ENCODE measurements at places on chromosomes 16 and 17. TPM values are rescaled to one million over a fixed set of nuclear protein-coding genes. Genes with fewer than 3 reads are reported as not detected.

The AARSD1 gene
- 57.1 TPM for total RNA-seq

DNA sequence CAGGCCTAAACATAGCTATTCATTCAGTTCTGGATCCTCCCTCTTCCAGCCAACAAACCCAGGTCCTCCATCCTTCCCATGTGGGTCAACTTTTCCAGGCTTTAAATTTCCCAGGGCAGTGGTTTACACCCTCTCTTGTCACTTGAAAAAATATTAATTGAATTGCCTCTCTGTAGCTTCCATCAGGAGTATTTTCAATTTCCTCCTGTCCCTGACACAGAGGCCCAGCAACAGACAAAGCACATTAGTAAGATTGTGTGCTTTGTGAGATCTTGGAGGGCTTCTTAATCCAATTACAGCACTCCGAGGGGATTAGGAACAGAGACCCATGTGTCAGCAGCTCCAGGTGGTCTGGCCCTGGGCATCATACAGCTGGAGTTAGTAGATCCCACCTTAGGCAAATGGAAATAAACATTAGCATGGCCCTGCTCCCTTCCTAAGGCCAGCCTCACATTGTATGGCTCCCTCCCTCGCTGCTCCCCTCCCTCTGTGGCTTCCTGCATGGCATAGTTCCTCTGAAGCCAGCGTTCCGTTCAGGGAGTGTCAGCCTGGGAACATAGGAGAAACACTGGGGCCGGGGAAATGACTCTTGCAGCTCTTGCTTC, 132.7 kb upstream of the HSBP1 start:
- no peak for DNase-seq

GRCh38 chr16:84068041-84068440, 25.4 kb upstream of the SLC38A8 start:
- DNase-seq, result no peak

- DNase-seq, result no peak
Observed at GRCh38 chr16:4467916-4468315, 6.5 kb downstream of the NMRAL1 start.

The CDR2 gene
- 19.4 TPM for total RNA-seq

DNA sequence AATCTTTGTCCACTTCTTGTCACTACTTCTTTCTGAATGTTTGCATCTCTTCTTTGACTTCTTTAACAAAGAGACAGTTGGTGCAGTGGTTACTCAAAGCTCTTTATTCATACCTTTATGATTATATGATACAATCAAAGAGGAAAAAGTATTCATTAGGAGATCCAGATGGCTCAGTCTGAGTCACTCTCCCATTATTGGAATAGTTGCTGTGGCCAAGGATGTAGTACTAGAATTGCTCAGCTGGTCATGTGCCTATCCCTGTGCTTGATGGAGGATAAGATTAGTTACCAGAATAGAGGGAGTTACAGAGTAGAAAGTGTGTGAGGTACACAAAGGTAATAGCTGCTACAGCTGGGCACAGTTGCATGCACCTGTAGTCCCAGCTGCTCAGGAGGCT, 18.3 kb downstream of the BCAS3 start:
- DNase-seq, result no peak

- DNase-seq, result no peak
Observed at GRCh38 chr17:19915245-19915978, 47.7 kb upstream of the ULK2 start.

- no peak for DNase-seq
Observed at GRCh38 chr16:375212-375611, 4.9 kb upstream of the MRPL28 start.

DNA sequence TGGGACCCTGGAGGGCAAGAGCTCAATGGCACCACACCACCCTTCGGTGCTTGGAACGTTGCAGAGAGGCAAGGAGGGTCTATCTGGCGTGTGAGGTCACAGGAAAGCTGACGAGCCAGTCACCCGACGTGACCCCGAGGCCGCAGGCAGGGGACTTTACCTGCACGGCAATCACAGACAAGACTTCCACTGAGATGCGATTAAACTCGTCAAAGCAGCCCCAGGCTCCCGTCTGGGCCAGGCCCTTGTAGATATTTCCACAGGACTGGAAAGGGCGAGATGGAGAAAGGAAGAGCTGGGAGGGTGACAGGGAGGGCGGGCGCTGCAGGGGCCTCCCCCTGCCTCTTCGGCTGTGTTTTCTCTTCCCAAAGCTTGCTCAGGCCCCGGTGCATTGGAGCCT, 78.3 kb downstream of the DNAH17 start:
- DNase-seq, result no peak

The MTSS2 gene
- total RNA-seq, result 4.4 TPM

GRCh38 chr16:78543023-78543422, 443.6 kb downstream of the WWOX start:
- DNase-seq, result no peak

The KRT9 gene
- not detected for total RNA-seq

GRCh38 chr16:67481561-67482232, 740 bp upstream of the ATP6V0D1 start:
- peak; percentile 70 for DNase-seq

DNA sequence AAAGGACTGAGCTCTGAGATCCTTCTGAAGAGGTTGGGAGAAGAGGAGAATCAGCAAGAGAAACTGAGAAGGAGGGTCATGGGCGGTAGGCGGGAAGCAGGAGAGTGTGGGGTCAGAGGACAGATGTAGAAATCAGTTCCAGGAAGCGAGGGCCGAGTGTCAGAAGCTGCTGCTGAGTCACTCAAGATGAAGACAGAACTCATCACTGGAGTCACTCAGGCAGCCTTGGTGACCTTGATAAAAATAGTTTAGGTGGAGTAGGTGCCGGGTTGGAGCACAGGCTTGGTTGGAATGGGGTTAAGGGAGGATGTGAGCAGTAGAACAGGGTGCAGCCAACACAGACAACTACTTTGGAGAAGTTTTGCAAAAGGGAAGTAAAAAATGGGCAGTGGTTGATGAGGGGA, 6.1 kb upstream of the ITGAM start:
- DNase-seq, result peak; percentile 20

- DNase-seq, result no peak
Observed at GRCh38 chr16:27727941-27728340, 178.0 kb downstream of the KATNIP start.

DNA sequence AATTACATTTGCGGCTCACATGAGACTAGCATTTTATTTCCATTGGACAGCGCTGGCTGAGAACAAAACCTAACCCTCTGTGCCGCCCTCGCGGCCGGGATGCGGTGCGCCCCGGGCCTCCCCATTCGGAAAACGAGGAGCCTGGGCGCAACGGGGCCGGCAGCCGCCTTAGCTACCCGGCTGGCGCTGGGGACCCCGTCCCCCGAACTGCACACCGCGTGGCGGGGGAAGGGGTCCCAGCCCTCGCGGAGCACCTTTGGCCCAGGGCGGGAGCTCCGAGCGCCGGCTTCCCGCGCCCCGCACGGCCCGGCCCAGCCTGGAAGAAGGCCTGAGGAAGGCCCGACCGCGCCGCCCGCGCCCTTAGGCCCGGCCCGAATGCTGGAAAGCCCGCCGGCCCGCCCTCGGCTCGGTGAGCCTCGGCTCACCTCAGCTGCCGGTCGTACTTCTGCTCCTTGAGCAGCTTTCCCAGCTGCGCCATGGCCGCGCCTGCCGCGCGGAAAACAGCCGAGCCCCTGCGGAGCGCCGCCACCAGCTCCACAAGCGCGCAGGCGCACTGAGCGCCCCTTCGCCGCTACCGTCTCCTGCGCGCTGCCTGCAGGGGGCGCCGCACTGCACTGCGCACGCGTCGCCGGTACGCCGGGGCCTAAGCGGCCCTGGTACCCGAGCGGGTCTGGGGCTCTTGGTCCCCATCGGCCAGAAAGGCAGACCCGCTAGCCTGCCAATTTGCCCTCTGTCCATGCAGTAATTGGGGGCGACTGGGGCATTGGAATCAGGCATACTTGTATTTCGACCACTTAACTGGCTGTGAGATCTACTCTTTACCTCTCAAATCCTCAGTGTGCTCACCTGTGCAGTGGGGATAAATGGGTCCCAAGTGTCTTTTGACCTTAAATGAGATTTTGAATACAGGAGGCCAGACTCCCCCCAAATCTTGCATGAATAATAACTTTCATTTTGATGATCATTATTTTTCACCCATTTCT, at the start of gene NAE1:
Gene NAE1, minus strand, starts transcription at position 555 of the 983 bp plus-strand sequence. Its CDS starts 77 bp downstream, at position 478.
- DNase-seq, result peak; percentile 92

GRCh38 chr17:725746-726145, 6.7 kb upstream of the TLCD3A start:
- no peak for DNase-seq

- DNase-seq, result peak; percentile 36
Observed at GRCh38 chr16:72172105-72173034, at the start of gene PMFBP1. PMFBP1 (minus strand) TSS chr16:72172155; CDS start chr16:72171208, 947 bp downstream.

The EVI2B gene
- total RNA-seq, result 89.6 TPM

GRCh38 chr17:50523208-50523607, 9.3 kb upstream of the EPN3 start:
- no peak for DNase-seq

The TBC1D3E gene
- total RNA-seq, result not detected

The PRSS33 gene
- total RNA-seq, result 0.54 TPM

DNA sequence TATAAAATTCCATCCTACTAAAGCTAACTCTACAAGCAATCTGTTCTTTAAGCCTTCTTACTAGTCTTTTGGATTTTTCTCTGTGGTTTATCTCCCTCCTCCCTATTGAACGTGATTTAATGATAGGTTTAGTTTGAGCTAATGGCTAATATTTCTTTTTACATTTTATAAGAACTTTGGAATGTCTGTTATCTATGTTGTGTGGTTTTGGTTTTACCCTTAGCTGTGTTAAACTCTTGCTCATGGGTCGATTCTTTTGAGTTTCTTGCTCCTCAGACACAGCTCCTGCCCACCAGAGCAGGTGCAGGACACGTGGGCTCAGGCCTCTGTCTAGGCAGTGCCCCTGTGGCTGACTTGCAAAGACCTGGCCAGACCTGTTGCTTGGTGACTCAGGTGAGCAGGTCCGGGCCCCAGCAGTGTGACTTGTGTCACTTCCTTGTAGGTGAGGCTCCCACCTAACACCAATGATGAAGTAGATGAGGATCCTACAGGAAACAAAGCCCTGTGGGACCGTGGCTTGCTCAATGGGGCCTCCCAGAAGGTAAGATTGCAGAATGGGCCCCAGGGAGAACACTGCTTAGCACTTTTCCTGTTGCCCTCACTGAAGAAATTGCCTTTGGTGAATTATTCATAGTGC, 45.1 kb downstream of the SF3B3 start:
- DNase-seq, result no peak

GRCh38 chr17:3905017-3905520, 11.2 kb downstream of the P2RX1 start:
- DNase-seq, result no peak

GRCh38 chr16:782766-783403, 5.3 kb downstream of the RPUSD1 start:
- DNase-seq, result no peak

- DNase-seq, result peak; percentile 71
Observed at GRCh38 chr16:30005341-30006094, 5.3 kb downstream of the DOC2A start.

- no peak for DNase-seq
Observed at GRCh38 chr17:42296012-42296411, 7.7 kb downstream of the STAT5A start.

DNA sequence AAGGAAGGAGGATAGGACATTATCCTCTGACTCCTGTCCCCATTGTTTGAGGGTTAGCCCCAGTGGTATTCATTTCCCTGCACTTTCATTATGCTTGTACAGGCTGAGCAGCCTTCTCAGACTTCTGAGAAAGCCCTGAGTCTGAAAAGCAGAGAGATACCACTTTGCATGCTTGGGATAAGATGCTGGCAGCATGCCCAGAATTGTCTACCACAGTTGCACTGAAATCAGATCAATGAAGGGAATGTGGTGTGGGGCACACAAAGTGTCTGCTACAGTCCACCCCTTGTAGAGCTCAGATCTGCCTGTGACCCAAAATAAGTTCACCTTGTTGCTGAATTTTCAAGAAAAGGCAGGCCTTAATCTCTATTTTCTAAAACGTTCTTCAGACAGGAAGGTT, 160.6 kb downstream of the CCT6B start:
- DNase-seq, result no peak

DNA sequence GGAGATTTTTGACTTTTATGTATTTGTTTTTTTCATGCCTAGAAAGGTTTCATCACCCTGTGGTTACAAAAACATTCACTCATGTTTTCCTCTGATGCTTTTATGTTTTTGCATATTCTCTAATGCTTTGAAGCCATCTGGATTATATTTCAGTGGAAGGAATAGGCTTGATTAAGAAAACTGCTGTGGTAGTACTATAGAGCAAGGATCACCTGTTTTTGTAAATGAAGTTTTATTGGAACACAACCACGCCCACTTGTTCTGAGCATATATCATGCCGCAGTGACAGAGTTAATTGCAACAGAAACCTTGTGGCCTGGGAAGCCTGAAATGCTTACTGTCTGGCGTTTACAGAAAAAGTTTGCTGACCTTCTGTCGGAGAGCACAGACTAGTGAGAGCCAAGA, 11.5 kb downstream of the COX10 start:
- no peak for DNase-seq

The MT1G gene
- total RNA-seq, result not detected

The KRT28 gene
- total RNA-seq, result not detected

GRCh38 chr16:51508490-51509212, 357.6 kb upstream of the SALL1 start:
- DNase-seq, result no peak

- DNase-seq, result peak; percentile 80
Observed at GRCh38 chr17:2222901-2223616, 80.5 kb downstream of the SMG6 start.

DNA sequence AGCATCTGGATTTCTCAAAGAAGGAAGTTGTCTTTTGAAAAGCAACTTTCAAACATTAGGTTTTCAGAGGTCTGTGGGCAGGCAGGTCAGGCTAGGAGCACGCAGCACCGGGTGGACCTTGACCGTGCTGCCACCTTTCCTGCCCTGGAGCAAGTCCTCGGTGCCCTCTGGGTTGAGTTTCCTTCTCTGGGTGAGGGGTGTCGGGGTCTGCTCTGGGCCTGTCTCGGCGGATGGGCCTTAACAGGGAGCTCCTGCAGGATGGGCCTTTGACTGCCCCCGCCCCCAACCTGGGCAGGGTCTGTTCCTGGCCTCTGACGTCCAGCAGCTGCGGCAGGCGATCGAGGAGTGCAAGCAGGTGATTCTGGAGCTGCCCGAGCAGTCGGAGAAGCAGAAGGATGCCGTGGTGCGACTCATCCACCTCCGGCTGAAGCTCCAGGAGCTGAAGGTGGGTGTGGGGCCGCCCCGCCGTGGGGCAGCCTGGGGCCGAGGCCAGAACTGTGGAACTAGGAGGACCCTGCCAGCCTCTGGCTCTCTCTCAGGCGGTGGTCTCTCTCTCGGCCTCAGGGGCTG, 8.7 kb downstream of the DEF8 start:
- DNase-seq, result no peak

GRCh38 chr16:67457611-67458010, 23.3 kb downstream of the ATP6V0D1 start:
- DNase-seq, result no peak

GRCh38 chr17:3974138-3974687, 10.0 kb upstream of the ATP2A3 start:
- no peak for DNase-seq

DNA sequence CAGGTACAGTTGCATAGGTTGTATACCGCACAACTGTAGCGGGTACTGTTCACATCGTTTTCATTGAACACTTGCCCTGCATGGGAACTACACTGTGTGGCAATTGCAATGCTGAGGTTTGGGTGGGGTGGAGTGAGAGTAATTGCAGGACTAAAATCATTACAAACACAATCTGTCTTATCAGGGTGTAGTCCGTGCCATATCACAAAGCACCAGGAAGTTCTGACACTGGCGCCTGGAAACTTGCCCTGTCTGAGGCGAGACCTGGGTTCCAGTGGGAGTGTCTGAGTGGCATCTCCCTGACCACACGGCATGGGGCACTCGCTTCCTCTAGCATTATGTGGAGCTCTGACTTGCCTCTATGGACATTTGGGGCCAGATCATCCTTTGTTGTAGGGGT, 153.4 kb downstream of the RGS9 start:
- DNase-seq, result no peak

The B3GNT9 gene
- 0.80 TPM for total RNA-seq
